ENCODE measurements at places on chromosomes 2 and 18.

DNA sequence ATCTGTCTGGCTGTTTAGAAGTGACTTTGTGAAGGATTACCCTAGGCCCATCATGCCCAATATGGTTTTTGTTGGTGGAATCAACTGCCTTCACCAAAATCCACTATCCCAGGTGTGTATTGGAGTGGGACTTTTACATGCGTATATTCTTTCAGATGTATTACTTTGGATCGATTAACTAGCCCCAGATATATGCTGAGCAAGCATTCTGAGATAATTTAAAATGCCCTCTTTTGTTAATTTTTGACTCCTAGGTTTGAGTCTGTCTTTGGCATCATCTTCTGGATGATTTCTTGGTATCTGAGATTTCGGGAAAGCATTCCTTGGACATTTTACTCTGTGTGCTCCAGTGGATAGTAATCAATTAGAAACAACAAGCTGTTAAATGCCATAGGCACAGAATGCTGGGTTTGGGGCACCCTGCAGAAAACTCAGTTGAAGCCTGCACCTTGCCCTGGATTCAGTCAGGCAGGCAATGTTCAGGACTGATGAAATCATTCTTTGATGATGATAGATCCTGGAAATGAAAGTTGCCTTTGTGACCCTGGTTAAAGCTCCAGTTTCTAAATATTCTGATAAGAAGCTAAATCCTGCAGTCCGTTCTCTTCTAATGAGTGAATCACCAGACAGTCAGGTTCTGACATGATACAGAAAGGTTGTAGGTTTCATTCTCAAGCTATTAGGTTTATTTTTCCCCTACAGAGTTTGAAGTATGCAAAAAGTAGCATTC, 1.1 kb downstream of the UGT1A1 start:
- no peak for DNase-seq

GRCh38 chr2:949384-950079, 1.1 kb upstream of the SNTG2 start:
- DNase-seq = no peak

- no peak for DNase-seq
Measured at GRCh38 chr2:36397728-36398413, 42.3 kb downstream of the CRIM1 start.

DNA sequence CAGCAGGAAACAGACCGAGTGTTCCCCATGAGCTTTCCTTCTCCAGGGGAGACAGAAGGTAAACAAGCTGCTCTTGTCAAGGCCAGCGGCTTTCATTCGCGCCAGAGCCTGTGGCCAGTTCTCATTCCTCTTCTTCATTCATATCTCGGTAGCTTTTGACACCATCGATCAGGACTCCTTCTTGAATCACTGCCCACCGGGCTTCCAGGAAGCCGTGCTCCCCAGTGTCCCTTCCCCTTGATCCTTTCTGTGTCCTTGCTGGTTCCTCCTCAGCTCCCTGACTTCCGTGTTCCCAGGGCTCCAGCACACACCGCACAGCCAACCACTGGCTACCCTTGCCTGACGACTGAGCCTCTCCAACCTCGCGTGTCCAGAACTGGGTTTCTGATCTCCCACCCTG, 14.1 kb downstream of the SLC66A3 start:
- DNase-seq = no peak

DNA sequence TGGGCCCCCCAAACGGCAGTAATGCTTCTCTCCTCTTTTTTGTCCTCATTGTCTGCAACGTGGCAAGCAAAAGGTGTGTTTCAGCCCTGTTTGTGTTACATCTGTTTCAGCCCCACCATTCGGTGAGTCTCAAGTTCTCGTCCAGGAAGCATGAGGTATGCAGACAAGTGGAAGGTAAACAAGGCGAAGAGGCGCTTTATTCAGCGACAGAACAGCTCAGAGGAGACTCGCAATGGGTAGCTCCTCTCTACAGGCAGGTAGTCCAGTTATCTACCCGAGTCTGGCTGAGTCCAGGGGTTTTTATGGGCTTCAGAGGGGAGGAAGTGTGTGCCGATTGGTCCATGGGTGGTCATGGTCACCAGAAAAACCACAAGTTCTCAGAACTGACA, 733.4 kb upstream of the CDH7 start:
- DNase-seq = no peak

- no peak for DNase-seq
Measured at GRCh38 chr18:55380589-55380988, 207.4 kb downstream of the TCF4 start.

GRCh38 chr2:201860636-201861066, 54.3 kb downstream of the CDK15 start:
- no peak for DNase-seq

DNA sequence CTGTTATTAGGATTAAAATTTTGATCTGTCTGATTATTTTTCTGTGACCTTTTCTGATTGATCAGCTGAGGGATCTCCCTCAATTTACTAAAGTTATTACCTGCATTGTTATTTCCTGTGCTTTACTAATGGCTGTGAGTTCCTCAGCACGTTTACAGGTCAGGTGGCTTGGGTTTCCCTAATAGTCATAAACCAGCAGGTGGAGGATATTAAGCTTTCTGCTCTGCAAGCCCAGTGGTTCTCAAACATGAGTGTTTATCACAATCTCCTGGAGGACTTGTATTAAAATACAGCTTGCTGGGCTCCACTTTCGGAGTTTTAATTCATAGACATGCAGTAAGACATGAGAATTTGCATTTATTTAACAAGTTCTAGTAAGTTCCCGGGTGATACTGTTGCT, 22.4 kb upstream of the UGP2 start:
- no peak for DNase-seq

GRCh38 chr18:60892855-60893254, 440.4 kb upstream of the CDH20 start:
- DNase-seq = no peak

DNA sequence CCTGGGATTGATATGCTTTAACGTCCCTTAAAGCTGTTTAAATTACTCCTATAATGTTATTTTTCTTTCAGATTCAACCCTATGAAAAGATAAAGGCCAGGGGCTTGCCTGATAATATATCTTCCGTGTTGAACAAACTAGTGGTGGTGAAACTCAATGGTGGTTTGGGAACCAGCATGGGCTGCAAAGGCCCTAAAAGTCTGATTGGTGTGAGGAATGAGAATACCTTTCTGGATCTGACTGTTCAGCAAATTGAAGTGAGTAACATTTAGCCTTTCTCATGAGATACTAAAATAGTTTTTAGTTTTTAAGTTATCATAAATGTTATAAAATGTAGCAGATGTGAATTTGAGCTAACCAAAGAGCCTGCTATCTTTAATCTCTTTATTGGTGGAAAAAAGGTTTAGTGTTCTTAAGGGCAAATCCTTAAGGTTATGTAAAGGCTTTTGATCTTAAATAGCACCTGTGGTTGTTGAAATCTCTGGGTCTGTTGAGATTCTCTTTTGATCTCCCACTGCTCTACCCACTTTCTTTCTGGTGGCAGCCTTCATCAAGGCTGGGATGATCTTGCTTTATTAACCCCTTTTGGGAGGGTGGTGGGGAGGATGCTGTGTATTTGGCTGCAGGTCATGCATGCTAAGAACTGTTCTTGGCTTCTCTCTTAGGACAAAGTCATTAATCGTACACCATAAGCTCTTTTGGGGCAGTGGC, 40.9 kb downstream of the UGP2 start:
- DNase-seq = no peak

GRCh38 chr2:103789381-103790095, 1027.7 kb downstream of the TMEM182 start:
- no peak for DNase-seq

GRCh38 chr2:98764499-98764898, 33.6 kb upstream of the MGAT4A start:
- DNase-seq = no peak

DNA sequence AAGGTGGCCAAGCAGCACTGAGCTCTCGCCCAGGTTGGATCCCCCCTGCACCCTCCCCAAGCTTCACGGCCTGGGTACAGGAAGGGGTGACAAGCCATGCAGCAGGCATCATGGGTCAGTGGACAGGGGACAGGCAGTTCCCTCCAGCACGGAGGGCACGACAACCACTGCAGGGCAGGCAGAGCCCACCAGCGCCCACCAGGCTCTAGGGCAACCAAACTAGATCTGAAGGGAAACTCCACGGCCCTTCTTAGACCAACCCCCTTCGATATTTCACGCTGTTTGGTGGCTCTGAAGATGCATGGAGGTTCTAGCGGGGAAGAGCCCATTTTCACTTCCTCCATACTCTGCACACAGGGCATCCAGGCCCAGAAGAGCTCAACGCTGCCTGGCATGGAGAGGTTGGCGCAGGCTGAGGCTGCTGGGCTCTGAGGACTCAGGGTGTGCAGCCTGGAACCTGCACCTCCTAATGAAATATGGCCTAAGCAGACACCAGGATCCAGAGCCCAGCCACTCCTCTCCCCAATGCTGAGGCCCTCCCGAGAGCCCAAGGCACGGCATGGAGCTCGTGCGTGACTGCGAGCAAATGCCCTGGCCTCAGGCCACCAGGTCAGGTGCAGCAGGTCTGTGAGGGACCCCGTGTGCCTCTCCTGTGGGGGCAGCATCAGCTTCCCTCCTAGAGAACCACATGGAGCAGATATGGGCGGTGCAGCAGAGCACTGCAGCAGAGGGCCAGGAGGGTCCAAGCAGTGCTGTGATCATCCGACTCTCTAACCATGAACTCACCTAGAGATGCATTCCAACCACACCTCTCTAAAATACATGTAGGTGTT, 8.7 kb upstream of the MTERF4 start:
- no peak for DNase-seq

GRCh38 chr2:168961450-168962229, 60.5 kb downstream of the G6PC2 start:
- no peak for DNase-seq

GRCh38 chr2:108571286-108571685, 37.0 kb downstream of the LIMS1 start:
- no peak for DNase-seq

DNA sequence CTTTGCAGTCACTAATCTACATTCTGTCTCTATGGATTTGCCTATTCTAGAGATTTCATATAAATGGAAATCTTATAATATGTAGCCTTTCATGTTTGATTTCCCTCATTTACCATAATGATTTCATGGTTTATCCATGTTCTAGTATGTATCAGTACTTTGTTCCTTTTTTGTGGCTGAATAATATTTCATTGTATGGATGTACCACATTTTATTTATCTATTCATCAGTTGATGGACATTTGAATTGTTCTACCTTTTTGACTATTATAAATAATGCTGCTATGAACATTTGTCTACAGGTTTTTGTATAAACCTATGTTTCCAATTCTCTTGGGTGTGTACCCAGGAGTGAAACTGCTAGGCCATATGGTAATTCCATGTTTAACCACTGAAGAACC, 221.1 kb downstream of the ICOS start:
- no peak for DNase-seq

DNA sequence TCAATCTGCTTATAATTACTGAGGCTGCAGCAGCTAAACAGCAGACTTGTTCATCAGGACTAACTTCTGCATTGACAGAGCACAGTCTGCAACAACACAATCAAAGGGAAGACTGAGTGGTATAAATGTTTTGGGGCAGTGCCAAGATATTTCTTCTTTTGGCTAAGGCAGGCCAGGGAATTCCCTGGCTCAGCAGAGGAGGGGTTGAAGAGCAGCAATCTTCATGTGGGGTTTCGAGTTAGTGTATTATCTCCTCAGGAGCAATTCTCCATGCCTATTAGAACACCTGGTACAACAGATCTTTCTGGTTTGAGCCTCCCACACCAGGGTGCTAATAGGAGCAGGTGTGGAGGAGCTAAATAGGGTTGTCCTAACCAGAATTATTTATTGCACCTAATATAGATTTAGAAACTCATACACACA, 103.0 kb upstream of the STK17B start:
- no peak for DNase-seq

GRCh38 chr2:176138923-176139660, 9.6 kb downstream of the HOXD8 start:
- no peak for DNase-seq

DNA sequence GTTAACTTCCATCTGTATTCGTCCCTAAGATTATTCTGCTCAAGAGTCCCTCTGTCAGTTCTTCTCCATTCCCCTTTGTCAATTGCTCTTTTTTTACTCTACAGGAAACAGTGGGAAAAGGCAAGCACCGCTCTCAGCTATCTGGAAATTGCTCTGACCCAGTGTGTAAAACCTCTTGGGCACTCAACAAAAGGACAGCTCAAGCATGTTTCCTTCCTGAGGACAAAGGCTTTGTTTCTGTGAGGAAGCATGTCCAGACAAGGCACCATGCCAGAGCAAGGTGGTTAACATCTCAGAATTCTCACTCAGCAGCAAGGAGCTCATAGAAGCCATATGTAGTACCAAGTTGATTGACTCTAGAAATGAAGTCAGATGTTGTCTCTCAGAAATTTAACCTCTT, 735.6 kb downstream of the TSN start:
- no peak for DNase-seq

DNA sequence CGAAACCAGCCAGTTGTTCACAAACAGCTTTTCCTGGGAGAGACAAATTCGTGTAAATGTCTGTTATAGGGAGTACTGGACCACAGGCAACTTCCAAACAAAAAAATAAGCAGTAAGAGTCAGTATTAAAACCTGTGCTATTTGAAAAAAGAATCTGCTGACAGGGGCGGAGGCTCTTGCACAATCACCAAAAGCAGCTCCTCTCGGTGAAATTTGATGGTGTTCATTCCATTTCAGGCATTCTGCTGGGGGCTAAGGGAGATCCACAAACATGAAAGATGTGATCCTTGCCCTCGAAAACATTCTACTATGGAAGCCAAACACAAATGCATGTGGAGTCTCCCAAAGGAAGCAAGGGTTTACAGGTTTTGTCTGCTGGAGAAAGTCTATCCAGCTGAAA, 45.0 kb downstream of the TFCP2L1 start:
- DNase-seq = no peak

DNA sequence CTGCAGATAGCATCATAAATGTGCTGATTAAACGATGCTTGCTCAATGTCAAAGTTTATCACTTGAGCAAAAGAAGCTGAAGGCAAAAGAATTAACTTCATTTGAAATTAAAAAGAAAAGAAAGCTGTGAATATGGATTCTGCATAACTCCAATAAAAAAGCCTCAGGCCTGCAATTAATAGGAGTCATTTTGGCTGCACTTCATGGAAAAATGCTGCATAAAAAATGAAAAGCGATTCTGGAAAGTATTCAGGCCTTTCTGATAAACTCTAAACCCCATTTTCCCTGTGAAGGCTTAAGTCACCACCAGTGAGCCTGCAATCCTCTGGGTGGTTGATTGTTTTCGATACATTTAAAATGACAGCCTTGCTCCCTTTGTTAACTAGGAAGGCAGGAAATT, 1793.4 kb downstream of the SUCLG1 start:
- no peak for DNase-seq

GRCh38 chr18:56245866-56246580, 392.4 kb downstream of the TXNL1 start:
- DNase-seq = no peak

Data from stimulated activated CD8-positive, alpha-beta memory T cell treated with anti-CD3 and anti-CD28 coated beads, Interleukin-4, amount 100 ng/mL, for 1 hour (primary cell).